Upper lobe of left lung (tissue), 6 donors: ENCODE measurements at places on chromosomes 1 and 21.

DNA sequence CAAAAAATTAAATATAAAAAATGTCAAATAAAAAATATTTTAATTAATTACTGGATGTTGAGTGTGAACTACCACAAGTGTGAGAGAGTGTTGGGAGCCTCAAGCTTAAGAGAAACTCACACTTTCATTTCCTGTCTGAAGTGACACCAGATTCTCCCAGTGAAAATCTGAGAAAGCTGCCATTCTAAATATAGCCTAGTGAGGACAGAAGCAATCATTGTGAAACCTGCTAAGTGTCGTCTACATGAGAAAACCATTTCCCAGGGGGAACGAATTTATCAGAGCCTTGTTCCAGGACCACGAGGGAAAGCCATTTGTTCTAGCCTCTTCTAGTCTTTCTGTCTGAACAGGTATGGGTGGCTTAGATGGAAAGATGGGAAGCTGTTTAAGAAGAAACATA lies 329.3 kb upstream of the PRMT6 start:
- H3K27me3 ChIP-seq = no peaks in the 10 kb centered on the region
- no peak overlapping the region for H3K4me3 ChIP-seq
- H3K36me3 ChIP-seq = no peaks in the 10 kb centered on the region

DNA sequence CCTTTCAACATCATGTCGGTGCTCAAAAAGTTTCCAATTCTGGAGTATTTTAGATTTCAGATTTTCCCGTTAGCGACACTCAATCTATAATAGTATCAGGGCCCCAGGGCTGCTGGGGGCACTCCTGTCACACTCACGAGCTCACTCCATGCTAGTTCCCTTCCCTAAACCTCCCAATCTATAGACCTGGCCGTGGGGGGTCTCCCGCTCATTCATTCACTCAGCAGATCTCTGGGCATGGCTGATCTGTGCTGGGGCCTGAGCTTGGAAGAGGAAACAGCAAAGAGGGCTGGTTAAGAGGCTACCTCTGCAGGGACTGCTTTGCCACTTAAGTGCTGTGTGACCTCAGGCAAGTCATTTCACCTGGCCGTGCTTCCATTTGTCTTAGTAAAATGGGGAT lies 46.8 kb upstream of the LAPTM5 start:
- no peak overlapping the region for H3K4me3 ChIP-seq
- H3K27ac ChIP-seq = no peak overlapping the region
- no peaks in the 10 kb centered on the region for H3K27me3 ChIP-seq
- peaks cover 21% of the 10 kb centered on the region for H3K4me1 ChIP-seq
- H3K36me3 ChIP-seq = no peaks in the 10 kb centered on the region

DNA sequence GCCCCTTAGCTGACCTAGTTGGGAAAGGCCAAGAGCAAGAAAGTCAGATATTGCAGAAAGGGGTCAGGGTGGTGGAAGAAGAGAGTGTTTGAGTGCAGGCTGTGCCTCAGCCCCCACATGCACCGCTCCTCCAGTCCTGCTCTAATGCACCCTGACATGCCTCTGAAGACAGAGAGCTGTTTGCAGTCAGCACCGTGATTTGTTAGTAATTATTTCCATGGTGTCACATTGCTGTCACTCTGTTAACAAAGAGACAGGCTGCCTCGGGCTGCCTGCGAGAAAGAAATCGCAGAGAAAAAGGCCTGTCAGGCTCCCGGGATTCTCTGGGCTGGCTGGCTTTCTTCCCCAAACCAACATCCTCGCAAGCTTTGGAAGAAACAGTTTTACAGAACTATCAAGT lies 58.3 kb downstream of the ERI3 start:
- no peak for DNase-seq
- peaks cover 31% of the 10 kb centered on the region for H3K36me3 ChIP-seq
- no peaks in the 10 kb centered on the region for H3K4me1 ChIP-seq

DNA sequence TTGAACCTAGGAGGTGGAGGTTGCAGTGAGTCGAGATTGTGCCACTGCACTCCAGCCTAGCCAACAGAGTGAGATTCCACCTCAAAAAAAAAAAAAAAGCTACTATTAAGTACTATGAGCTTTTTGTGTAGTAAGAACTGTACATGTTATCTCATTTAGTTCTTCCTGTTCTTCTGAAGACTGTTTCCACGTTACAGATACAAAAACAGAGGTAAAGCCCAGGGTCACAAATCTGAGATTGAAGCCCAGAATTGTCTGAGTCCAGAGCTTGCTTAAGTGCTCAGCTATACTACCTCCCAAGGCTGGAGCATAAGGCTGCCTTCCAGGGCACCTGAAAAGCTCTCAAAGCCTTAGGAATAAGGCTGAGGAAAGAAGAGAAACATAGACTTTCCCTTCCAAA lies 2.9 kb downstream of the FABP3 start:
- no peak overlapping the region for H3K4me3 ChIP-seq
- peaks cover 29% of the 10 kb centered on the region for H3K4me1 ChIP-seq
- H3K36me3 ChIP-seq = no peaks in the 10 kb centered on the region
- H3K27me3 ChIP-seq = no peaks in the 10 kb centered on the region
- H3K27ac ChIP-seq = no peak overlapping the region

GRCh38 chr21:44603109-44603875 lies 2.9 kb downstream of the KRTAP10-7 start:
- no peak for DNase-seq
- no peaks in the 10 kb centered on the region for H3K36me3 ChIP-seq
- H3K4me1 ChIP-seq = no peaks in the 10 kb centered on the region
- no peaks in the 10 kb centered on the region for H3K27me3 ChIP-seq

DNA sequence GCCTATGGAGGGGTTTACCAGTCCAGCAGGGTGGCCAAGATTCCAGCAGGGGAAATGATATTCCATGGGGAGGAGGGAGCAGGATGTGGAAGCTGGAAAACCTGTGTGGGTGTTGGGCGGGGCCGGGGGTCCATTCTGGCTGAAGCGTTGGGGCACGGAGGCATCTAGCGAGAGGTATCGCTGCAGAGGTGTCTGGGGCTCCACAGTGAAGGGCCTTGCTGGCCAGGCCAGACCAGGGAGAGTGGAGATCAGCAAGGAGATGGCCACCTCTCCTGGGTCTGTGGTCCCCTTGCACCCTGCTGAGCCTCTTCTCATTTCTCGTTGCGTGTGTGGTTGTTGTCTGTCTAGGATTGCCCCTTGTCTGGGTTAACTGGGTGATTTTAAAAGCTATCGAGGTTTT lies 6.2 kb downstream of the COQ8A start:
- peaks cover 6% of the 10 kb centered on the region for H3K4me1 ChIP-seq
- no peak for DNase-seq
- no peaks in the 10 kb centered on the region for H3K27me3 ChIP-seq
- no peak overlapping the region for H3K4me3 ChIP-seq
- H3K36me3 ChIP-seq = no peaks in the 10 kb centered on the region
- peak overlapping the region; percentile 80 for H3K27ac ChIP-seq

DNA sequence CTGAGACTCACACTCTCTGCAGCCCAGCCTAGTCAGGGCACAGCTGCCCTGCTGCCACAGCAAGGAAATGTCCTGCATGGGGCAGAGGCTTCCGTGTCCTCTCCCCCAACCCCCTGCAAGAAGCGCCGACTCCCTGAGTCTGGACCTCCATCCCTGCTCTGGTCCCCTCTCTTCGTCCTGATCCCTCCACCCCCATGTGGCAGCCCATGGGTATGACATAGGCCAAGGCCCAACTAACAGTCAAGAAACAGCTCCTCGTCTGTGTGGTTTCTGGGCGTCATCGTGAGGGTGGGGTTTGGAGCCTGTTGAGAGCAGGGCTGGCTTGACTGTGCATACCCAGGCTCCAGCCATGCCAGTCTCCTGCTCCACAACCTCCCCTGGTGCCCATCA lies 19.5 kb downstream of the FAAH start:
- no peak overlapping the region for H3K4me3 ChIP-seq
- H3K27ac ChIP-seq = no peak overlapping the region
- no peaks in the 10 kb centered on the region for H3K4me1 ChIP-seq
- peaks cover 10% of the 10 kb centered on the region for H3K36me3 ChIP-seq

GRCh38 chr1:33049371-33049770 lies 12.7 kb upstream of the AK2 start:
- H3K27ac ChIP-seq = no peak overlapping the region
- no peaks in the 10 kb centered on the region for H3K36me3 ChIP-seq
- H3K27me3 ChIP-seq = no peaks in the 10 kb centered on the region
- H3K4me3 ChIP-seq = no peak overlapping the region
- DNase-seq = no peak

- H3K27me3 ChIP-seq = no peaks in the 10 kb centered on the region
- no peak overlapping the region for H3K4me3 ChIP-seq
- no peak overlapping the region for H3K27ac ChIP-seq
- no peaks in the 10 kb centered on the region for H3K36me3 ChIP-seq
Measured at GRCh38 chr21:32044205-32045180, 171.7 kb downstream of the HUNK start.

- H3K27me3 ChIP-seq = no peaks in the 10 kb centered on the region
- no peaks in the 10 kb centered on the region for H3K4me1 ChIP-seq
- no peak for DNase-seq
- no peak overlapping the region for H3K27ac ChIP-seq
Measured at GRCh38 chr1:245978915-245979314, 528.2 kb downstream of the SMYD3 start.

- H3K27me3 ChIP-seq = no peaks in the 10 kb centered on the region
- peaks cover 49% of the 10 kb centered on the region for H3K4me1 ChIP-seq
- no peaks in the 10 kb centered on the region for H3K36me3 ChIP-seq
Measured at GRCh38 chr1:9903801-9904527, 6.1 kb downstream of the CTNNBIP1 start.

GRCh38 chr21:33441489-33442477 lies 38.0 kb downstream of the TMEM50B start:
- H3K4me1 ChIP-seq = peaks cover 14% of the 10 kb centered on the region
- H3K36me3 ChIP-seq = peaks cover 38% of the 10 kb centered on the region
- DNase-seq = no peak
- H3K27ac ChIP-seq = peak overlapping the region; percentile 71
- H3K27me3 ChIP-seq = no peaks in the 10 kb centered on the region

GRCh38 chr21:17775431-17776126 lies 43.6 kb downstream of the C21orf91 start:
- DNase-seq = peak; percentile 45
- no peak overlapping the region for H3K4me3 ChIP-seq
- H3K36me3 ChIP-seq = no peaks in the 10 kb centered on the region

DNA sequence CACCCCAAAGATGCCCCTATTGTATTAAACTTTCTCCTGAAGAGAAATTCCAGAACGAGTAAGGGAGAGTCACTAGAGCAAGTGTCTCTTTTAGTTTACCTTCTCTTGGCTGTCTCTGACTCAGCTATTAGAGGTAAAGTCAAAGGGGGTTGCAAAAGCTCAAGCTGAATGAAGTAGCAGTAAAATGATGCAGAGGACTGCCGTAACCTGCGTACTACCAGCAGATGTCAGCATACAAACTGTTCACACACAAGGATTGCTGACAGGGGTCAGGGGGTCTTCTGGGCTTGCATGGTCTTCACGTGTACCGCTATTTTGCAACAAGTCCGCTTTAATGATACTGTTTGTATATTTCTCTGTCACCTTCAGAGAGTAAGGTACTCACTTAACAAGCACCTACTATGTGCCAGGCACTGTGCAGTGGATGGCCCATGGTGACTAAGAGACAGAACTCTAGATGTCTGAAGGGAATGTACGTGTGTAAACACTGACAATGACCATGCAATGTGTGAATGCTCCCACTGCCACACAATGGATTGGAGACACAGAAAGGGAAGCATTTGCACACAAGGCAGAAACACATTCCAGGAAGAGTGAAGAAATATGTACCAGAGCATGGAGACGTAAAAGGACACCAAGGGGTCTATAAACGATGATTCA lies 34.9 kb downstream of the CHML start:
- no peak overlapping the region for H3K27ac ChIP-seq
- peaks cover 7% of the 10 kb centered on the region for H3K4me1 ChIP-seq
- no peaks in the 10 kb centered on the region for H3K36me3 ChIP-seq
- H3K4me3 ChIP-seq = no peak overlapping the region
- no peaks in the 10 kb centered on the region for H3K27me3 ChIP-seq
